ENCODE measurements at places on chromosomes 11 and 22.

DNA sequence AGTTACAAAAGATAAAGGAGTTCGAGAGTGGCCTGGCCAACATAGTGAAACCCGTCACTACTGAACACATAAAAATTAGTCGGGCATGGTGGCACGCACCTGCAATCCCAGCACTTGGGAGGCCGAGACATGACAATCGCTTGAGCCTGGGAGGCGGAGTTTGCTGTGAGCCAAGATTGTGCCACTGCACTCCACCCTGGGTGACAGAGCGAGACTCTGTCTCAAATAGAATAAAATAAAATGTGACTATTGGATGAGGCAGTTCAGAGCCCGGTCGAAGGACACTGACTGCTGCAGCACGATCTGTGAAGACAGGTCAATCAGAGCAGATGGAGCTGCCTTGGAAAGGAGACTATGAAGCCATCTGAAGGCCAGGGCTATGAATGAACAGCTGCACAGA is 37.7 kb upstream of the ANO1 start:
- no peaks in the 10 kb centered on the region for H3K27me3 ChIP-seq
- no peak overlapping the region for H3K27ac ChIP-seq
- no peak for DNase-seq
- H3K36me3 ChIP-seq: no peaks in the 10 kb centered on the region

DNA sequence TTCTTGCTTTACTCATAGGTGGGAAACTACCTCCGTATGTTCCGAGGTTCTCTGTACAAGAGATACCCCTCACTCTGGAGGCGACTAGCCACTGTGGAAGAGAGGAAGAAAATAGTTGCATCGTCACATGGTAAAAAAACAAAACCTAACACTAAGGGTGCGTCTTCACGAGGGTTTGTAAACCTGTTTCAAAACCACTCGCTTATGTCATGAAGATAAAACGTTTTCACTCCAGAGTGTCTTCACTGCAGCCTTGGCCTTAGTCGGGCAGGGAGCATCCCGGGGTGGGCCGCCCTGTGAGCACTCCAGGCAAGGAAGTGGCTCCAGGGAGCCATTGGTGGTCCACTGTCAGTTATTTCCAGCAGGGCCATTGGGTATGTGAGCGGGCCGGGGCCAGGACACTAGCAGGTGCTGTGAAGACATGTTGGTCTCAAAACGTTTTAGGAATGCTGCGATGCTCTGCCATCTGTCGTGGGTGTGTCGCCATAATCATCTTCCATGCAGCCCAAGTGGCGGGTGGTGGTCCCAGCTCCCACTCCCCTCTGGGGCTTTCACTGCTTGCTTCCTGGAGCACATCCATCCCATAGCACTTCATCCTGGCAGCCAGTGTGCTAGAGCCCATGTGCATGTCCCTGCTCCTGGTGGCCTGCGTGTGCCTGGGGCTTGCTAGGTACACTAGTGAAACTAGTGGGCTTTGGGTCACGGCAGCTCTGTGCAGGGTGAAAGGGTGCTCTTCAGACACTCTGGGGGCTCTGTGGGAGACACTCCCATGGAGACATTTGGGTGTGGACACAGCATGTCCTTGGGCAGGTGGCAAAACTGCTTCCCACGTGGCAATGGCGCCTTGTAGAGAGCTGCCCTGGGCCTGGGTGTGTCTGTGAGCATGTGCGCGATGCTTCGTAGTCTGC is 5.2 kb downstream of the SMARCB1 start:
- peaks cover 22% of the 10 kb centered on the region for H3K4me1 ChIP-seq
- peaks cover 16% of the 10 kb centered on the region for H3K36me3 ChIP-seq
- no peak for DNase-seq

GRCh38 chr11:12196872-12197271 is 86.5 kb downstream of the MICAL2 start:
- H3K36me3 ChIP-seq: 0 out of 2 replicates have a peak, but pooled peaks cover 3% of the 10 kb centered on the region
- no peak for DNase-seq
- peaks cover 34% of the 10 kb centered on the region for H3K4me1 ChIP-seq
- no peaks in the 10 kb centered on the region for H3K27me3 ChIP-seq
- H3K4me3 ChIP-seq: no peak overlapping the region

DNA sequence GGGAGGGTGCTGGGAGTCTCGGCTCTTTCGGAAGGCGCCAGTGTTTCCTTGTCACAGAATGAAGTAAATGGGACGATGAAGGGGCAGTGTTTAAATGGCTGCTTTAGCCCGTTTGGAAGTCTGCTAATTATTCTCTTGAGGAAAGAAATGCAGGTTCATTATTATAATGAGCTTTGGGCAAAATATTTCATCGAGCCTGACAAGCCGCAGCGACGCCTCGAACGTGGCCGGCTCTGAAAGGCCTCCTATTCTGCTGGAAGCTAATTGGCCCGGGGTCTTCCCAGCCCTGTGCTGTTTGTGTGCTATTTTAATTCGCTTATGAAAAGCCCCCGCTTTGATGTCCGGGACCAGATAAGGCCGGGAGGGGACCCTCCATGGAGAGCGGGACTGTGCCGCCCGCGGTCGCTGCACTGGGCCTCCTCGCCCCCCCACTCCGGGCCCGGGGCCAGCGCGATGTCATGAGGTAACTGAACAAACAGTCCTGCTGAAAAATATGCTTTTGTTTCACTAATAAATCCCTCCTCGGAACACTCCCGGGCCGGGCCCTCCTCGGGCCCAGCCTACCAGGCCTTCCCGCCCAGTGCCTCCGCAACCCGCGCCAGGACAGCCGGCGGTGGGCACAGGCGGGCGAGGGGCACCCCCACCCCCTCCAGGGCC is 78.4 kb downstream of the CDKN1C start:
- H3K4me3 ChIP-seq: no peak overlapping the region
- H3K27me3 ChIP-seq: peaks cover 44% of the 10 kb centered on the region
- no peak overlapping the region for H3K27ac ChIP-seq
- H3K36me3 ChIP-seq: no peaks in the 10 kb centered on the region
- no peak for DNase-seq

All from GM23248 (cell line).